Kidney tubule cell (primary cell): ENCODE measurements at places on chromosomes 1 and 21.

- no peak for DNase-seq
These were observed 245.0 kb upstream of the OLFM3 start for GRCh38 chr1:102241431-102242338.

- no peak for DNase-seq
These were observed 60.1 kb downstream of the OPTC start for GRCh38 chr1:203554071-203554470.

- no peak for DNase-seq
These were observed 28.9 kb upstream of the FMOD start for GRCh38 chr1:203379825-203380224.

GRCh38 chr1:3707298-3707938 is 44.8 kb upstream of the CCDC27 start:
- DNase-seq: no peak

- DNase-seq: peak; percentile 48
These were observed 40.2 kb downstream of the DPT start for GRCh38 chr1:168688644-168689326.

DNA sequence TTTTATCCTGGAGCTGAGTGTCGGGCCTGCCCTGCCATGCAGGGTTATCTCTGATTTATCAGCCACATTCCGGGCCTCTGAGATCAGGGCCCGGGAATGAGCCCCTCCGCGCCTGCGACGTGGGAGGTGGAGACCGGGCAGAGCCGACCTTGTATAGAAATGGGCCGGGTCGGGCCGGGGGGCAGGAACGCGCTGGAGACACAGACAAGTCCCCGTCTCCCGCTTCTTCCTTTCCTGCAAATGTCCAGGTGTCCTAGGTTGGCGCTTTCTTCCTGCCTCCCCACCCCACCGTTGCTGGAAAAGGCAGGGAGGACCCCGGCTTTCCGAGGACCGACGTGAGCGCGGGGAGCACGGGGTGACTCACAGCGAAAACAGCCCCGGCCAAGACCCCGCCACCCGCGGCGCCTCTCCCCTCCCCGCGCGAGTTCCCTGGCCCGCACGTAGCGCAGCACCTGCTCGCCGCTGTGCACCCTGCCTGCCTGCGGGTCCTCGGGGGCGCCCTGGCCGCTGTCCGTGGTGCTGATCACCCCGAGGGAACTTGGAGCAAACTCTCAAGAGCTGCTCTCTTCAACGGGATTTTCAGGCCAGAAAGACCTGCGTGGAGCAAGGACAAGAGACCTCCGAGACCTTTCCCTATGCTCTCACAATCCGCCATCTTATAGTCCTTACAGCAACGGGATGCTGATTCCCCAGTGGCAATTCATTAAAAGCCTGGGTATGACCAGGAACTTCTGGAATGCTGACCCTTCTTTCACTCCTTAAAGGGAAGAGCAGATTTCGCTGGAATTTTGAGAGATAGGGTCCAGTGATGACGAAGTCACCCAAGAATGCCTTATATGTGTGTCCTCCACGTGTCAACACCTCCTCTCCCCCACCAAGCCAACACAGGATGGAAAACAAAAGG is 475 bp upstream of the NPPB start:
- DNase-seq: peak; percentile 72

DNA sequence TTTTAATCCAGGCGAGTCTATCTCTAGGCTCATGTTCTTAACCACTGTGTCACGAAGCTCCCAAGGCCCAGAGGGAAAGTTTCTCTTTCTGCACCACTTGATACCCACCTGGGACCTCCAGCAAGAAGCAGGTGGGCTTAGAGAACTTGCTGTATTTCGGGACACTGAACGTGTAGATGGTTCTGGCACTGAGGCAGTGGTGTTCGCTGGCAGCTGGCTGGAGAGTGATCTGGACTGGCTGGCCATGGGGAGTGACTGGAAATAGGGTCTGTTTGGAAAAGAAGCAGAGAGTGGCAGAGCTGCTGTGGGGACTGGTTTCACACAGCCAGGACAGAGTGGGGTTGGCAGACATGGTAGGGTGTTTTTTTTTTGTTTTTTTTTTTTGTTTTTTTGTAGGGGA is 16.4 kb upstream of the IL22RA1 start:
- DNase-seq: no peak

DNA sequence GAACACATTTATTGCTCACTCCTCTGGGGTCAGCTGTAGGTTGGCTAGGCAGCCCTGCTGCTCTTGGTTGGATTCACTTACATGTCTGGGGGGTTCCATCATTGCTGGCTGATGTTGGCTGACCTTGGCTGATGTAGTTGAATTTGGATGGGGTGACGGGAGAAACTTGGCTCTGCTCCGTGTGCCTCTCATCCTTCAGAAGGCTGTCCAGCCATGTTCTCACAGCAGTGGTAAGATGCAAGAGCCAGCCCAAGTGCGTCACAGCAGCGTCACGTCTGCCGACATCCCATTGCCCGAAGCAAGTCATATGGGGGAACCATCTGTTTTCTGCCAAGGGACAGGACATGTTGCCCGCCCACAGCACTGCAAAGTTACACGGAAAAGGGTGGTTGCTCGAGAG is 613.5 kb downstream of the MATN1 start:
- DNase-seq: no peak

DNA sequence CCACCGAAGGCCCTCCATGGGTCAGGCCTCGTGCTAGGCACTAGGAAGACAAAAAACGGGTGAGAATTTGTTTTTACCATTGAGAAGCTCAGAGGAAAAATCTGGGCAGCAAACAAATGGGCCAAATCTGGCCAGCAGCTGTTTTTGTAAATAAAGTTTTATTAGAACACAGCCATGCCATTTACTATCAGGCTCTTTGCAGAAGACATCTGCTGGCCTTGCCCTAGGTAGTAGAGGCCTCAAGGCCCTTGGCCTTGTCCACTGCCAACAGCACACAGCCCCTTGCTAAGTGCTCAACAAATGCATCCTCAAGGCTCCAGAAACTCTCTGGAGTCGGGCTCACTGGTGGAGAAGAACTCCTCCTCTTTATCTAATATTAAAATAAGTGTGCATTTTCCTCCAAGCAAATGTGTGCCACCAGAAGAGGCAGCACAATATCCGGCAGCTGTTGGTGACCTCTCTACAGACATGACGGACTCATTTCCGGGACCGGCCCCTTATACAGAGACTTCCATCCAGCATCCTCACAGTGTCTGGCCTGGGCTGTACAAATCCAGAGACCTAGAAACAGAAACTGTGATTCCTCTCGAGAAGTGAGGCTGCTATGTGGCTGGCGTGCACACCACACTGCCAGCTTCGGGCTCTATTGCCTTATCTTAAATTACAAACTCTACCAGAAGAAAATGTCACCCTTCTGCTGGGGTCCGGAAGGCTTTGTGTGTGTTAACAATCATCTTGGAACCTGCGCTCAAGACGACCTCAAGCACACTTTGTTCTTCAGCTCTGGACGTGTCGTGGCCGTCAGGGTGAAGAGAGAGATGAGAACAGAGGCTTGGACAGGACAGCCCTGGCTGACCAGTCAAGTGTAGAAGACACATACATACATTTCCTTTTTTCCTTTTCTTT is 203.9 kb downstream of the TOMM20 start:
- no peak for DNase-seq

- peak; percentile 64 for DNase-seq
These were observed 2.0 kb upstream of the MARCKSL1 start for GRCh38 chr1:32337855-32338636.

DNA sequence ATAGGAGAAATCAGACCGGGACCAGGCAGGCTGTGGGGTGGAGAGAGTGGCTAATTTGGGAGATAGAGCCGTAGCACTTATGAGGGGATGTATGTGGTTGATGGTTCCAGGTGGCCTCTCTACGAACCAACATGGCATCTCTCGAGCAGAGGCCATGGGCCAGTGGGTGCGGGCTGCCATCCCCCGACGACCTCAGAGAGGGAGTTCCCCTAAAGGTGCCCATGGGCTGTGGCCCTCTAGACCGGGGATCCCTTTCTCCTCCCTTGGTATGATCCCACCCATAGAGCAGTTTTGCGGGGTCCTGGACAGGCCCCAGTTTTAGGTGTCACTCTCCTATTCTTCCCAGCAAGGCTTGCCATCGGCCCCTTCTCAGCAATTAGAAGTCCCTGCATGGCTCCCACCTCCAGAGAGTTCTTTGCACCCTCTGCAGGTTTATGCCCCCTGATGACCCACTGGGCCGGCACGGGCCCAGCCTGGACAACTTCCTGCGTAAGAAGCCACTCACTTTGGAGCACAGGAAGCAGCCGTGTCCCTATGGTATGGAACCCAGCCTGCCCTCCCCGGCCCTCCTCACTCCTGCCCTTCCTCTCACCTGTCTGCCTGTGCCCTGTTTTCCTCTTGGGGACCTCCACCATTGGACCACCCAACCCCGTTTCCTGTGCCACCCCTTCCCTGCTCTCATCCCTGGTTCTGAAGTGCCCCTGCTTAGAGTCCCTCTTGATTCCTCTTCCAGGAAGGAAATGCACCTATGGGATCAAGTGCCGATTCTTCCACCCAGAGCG is 7.8 kb downstream of the ZC3H12A start:
- DNase-seq: no peak

GRCh38 chr1:105909811-105910210 is 1146.7 kb upstream of the PRMT6 start:
- DNase-seq: no peak

- peak; percentile 98 for DNase-seq
These were observed 25.7 kb upstream of the MACF1 start for GRCh38 chr1:39178541-39179431.

- peak; percentile 53 for DNase-seq
These were observed 645.6 kb downstream of the PLA2G4A start for GRCh38 chr1:187474336-187474735.

DNA sequence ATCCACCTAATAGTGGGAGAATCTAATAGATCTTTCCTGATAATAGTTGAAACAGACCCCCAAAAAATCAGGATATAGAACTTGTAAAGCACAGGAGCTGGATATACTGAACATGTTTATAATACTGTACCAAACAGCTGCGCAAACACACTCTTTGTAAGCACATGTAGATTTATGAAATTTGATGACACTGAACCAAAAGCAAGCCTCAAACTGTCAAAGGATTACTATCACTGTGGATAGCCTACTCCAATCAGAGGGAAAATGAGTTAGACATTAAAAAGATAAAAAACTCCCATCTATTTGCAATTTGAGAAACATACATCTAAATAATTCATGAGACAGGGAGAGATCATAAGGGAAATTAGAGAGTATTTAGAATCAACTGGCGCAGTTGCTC is 26.1 kb downstream of the RCAN3 start:
- DNase-seq: no peak

- DNase-seq: no peak
These were observed 16.5 kb downstream of the PRRX1 start for GRCh38 chr1:170680428-170680827.

DNA sequence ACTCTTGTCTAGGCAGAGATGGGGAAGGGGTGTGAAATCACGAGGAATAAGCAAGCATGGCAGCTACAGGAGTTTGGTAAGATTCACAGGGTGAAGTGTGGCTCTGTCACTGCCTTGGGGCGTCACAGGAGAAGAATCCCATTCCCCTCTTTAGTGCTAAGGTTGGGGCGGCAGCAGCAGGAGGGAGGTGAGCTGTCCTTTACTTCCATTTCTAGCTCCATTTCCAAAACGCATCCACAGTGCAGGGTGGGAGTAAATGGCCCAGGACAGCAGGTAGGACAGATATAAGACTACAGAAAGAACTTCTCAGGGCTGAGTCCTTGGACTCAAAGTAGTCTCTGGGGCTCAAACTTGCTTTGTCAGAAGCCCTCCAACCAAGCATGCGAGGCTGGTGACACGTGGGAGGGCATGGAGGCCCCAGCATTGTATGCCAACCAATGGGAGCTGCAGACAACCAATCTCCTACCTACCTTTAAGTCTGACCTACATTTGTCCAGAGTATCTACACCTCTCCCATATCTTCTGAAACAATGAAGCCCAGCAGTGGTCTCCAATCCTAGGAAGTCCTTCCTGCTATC is 8.5 kb downstream of the MEF2D start:
- DNase-seq: no peak

DNA sequence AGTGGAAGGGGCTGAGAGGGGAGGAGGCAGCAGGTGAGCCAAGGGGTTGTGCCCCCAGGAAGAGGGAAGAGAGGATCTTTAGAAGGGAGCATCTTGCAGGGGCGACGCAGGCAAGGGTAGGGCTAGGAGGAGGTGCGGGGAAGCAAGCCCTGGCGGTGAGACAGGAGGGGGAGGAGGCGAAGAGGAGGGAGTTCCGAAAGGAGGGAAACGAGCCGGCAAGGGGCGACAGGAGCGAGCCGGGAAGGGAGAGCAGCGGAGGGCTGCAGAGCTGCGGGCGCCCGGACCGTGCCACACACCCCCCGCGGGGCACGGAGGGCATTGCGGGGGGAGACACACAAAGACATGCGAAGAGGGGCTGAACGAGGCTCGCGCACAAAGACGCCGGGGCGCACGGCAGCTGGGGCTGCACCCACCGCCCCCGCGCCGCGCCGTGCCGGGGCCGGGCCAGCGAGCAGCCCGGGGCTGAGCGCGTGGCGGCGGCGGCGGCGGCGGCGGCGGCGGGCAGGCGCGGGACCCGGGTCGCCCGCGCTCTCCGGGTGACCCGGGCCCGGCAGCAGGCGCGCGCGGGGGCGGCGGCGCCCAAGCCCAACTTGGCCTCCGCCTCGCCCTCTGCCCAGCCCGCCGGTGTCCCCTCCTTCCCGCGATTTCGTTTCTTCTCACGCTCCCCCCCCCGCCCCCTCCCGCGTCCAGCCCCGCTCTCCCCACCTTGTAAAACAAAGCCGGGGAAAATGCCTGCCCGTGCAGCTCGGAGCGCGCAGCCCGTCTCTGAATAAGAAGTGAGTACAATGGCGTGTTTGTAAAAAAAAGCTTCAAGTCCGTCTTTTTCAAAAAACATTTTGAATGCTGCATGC is at the start of gene KCNK2:
TSS of gene KCNK2 (plus strand) at position 206 of the 851 bp plus-strand sequence. CDS start 649 bp downstream, outside the sequence.
- DNase-seq: no peak

GRCh38 chr1:193677874-193678273 is 491.5 kb upstream of the B3GALT2 start:
- no peak for DNase-seq

DNA sequence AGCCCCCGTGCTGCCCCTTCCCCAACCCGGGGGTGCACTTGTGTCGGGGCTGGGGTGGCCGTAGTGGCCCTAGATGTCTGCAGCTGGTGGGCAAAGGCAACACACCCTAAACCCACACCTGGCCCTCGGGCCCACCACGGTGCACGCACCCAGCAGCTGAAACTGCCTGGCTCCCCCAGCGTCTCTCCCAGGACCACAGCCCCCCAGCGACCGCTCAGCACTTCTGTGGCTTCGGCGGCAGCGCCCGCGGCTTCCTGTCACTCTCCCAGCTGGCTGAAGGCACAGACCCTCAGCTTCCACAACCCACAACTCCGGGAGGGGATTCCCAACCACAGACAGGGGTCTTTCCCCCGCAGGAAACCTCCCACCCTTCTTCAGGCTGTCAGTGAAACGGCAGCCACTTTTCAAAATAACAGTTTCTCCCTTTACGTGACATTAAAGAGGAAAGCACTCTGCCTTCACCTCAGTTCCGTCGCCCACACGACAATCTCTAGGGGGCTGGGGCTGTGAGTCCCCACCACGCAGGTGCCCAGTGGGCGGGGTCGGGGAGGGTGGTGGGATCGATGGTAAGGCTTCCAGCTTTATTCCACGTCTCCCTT is 40.7 kb upstream of the COL6A2 start:
- DNase-seq: no peak

- DNase-seq: peak; percentile 3
These were observed 16.9 kb upstream of the PWP2 start for GRCh38 chr21:44090325-44090724.
